ENCODE measurements at places on chromosomes 7 and 10.

DNA sequence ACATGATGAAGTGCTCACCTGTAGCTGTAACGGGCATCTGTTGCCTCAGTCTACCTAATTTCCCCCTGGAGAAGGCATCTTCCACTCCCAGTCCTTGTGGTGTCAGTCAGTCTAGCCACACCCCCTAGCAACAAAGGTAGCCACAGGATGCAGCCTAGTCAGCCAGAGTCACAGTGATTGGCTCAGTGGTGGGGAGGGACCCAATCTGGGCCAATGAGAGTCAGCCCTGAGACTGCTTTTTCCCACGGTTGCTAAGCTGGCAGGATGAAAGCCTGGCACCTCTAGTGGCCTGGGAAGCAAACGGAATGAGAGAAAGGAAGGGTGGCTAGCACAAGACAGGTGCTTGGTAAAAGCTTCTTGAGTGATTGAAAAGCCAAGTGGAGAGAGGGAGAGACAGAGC, 118.6 kb downstream of the SH3PXD2A start:
- DNase-seq, result no peak

DNA sequence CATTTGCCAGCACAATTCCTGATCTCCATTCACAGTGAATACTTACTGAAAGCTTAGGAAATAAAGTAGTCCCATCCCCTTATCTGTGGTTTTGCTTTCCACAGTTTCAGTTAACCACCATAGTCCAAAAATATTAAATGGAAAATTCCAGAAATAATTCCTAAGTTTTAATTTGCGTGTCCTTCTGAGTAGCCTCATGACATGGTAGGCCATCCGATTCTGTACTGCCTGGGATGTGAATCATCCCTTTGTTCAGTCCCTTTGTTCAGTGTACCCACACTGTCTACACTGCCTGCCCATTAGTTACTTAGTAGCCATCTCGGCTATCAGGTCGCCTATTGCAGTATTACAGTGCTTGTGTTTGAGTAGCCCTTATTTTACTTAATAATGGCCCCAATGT, 14.2 kb downstream of the RAB11FIP2 start:
- no peak for DNase-seq

GRCh38 chr10:99630433-99630832, 10.2 kb upstream of the SLC25A28 start:
- no peak for DNase-seq

DNA sequence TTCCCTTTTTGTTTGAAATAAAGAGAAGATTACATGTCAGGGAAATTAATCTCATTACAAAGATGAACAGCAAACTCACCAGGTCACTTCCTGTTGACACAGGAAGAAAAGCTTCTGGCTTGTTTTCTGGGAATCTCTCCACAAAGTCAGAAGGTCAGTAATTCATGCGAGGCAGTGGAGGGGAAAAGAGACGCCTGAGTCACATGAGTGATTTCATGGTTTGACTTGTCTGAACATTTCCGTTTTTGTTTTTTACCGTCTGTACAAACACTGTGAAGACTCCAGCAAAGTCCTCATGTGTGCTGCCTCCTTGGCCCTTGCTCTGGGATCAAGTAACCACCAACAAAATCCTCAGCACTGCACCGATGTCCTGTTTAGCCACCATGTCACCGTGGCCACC, 2.5 kb upstream of the HABP2 start:
- DNase-seq, result no peak

DNA sequence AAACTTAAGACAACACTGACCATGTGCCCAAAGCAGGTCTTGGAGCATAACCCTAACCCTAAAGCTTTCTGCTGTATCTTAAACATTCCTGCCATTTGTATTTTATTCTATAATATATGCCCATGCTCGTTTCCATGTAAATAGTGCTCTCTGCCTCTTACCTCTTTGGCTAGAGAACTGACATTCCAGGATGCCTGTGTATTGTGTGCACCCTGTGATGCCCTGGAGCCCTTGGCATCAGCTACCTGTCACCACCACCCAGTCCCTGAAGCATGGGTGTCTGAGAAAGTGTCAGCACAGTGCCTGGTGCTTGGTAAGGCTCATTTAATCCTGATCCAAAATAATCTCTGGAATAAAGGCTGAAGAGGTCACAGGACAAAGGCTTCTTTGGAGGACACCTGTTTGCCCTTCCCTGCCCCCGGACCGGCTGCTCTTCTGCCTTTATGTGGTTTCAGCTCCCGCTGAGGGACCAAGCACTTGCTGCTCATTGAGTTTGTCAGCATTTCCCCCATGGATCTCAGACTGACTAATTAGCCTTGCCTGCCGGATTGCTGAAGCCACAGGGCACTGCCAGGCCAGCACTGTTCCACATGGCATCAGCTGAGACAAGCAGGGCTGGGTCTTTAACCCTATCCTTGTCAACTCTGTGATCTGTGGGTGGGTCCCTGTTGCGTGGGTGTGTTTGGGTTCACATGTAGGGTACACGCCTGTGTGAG, 139.1 kb upstream of the SORCS3 start:
- no peak for DNase-seq

- no peak for DNase-seq
Observed at GRCh38 chr10:30755441-30755953, 125.9 kb upstream of the LYZL2 start.

DNA sequence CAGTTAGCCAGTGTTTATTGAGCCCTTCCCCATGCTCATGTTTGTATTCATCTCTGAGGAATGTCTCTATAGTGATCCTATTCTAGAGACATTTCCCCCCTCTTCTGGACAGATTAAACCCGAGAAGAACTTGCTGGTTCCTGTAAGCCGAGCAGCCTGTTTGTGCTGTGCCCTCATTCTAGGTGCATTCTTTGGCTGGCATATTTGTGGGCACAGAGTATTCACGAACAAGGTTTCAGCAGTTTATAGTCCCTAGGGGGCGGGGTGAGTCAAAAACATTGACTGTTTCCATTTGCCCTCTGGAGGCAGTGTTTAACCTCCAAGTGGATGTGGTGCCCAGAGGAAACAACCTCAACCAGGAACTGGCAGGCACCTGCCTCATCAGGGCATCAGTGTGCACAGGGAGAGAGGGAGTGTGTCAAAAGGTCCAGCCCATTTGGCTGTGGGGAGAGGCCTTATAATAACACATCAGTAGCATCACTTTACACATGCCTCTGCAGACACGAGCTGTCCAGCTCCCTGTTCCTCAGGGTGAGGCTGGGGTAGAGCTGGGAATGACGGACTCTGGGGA, 273.3 kb upstream of the LRGUK start:
- no peak for DNase-seq
